ENCODE measurements at places on chromosomes 13 and 19.

GRCh38 chr19:7007859-7008258, 13.4 kb downstream of the MBD3L2B start:
- no peak for DNase-seq

DNA sequence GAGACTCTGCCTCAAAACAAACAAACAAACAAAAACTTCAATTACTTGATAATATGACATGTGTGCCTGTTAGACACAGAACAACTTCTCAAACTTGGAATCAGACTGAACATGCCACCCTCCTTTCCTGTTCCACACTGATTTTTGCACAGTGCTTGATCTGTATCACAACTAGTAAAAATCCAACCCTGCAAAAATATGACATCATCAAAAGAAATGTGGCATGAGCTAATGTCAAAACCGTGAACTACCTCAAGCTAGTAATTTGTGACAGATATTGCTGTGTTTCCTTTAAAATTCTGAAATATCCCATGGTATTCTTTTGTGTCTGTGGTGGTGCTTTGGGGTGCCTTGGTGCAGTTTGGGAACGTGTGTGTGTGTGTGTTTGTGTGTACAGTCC, 8.2 kb downstream of the MYCBP2 start:
- no peak for DNase-seq

- DNase-seq, result no peak
Observed at GRCh38 chr19:48770266-48770665, 14.9 kb downstream of the FGF21 start.

- DNase-seq, result no peak
Observed at GRCh38 chr19:53945441-53945840, 17.3 kb upstream of the CACNG8 start.

DNA sequence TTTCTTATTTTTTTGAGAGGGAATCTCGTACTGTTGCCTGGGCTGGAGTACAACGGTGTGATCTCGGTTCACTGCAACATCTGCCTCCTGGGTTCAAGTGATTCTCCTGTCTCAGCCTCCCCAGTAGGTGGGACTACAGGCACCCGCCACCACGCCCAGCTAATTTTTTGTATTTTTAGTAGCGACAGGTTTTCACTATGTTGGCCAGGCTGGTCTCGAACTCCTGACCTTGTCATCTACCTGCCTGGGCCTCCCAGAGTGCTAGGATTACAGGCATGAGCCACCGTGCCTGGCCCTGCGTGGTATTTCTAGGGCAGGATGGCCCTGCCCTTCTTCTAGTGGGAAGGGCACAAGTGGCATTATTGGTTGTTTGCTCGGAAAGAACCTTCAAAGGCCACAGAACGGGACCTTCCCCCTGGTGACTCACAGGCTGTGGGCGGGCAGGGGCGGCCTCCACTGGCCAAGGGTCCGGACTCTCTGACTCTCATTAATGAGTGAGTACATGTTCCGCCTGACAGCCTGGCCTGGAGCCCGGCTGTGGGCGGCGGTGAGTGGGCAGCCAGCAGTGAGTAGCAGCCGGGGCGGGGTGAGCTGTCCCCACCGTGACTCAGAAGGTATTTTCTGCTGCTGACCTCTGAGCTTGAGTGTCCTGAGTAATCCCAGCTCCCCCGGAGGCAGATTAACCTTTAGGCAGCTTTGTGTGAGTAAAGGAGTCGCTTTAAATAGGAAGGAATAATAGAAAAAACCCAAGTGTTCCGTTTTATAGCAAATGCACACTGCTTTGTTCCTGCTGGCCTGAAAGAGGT, 5.1 kb downstream of the DOT1L start:
- peak; percentile 71 for DNase-seq

GRCh38 chr19:30999726-31000125, 349.5 kb downstream of the TSHZ3 start:
- no peak for DNase-seq

- no peak for DNase-seq
Observed at GRCh38 chr19:17687141-17687856, 855 bp downstream of the UNC13A start.

- DNase-seq, result no peak
Observed at GRCh38 chr19:23512151-23512925, 117.1 kb upstream of the ZNF91 start.

DNA sequence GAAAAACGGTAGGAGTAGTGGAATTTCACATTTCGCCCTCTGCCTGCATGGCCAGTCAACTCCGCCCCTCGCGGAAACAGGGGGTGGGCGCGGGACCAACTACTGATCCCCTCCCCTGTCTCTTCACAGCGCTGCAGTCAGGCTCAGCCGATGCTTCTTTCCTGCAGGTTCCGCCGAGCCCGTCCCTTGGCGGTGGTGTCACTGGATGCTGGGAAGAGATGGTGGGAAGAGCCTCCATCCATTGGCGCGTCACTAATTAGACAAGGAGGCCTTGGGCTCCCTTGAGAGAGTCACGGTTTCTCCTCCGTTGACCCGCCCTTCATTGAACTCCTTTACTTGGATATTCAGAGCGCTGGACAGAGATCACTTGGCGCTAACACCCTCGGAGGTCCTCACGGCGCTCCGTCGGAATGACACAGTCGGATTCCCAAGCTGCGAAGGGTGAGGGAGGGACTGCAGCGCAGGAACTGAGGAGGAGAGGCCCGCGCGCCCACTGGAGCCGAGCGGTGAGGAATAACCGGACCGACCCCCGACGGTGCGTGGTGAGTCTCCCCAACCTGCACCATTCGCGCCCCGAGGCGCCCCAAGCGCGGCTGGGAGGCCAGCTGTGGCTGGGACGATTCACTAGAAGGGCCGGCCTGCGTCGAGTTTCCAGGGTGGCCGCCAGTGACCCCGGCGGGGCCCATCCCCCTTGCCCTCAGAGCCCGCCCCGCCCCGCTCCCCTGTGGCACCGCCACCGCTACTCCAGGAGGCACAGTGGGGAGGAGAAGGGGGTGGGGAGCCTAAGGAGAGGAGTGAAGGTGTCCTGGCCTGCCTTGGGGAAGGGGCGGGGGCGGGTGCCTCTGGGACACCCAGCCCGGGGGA, 11.2 kb upstream of the CEACAM21 start:
- no peak for DNase-seq

GRCh38 chr13:53463106-53463505, 434.5 kb downstream of the OLFM4 start:
- no peak for DNase-seq

DNA sequence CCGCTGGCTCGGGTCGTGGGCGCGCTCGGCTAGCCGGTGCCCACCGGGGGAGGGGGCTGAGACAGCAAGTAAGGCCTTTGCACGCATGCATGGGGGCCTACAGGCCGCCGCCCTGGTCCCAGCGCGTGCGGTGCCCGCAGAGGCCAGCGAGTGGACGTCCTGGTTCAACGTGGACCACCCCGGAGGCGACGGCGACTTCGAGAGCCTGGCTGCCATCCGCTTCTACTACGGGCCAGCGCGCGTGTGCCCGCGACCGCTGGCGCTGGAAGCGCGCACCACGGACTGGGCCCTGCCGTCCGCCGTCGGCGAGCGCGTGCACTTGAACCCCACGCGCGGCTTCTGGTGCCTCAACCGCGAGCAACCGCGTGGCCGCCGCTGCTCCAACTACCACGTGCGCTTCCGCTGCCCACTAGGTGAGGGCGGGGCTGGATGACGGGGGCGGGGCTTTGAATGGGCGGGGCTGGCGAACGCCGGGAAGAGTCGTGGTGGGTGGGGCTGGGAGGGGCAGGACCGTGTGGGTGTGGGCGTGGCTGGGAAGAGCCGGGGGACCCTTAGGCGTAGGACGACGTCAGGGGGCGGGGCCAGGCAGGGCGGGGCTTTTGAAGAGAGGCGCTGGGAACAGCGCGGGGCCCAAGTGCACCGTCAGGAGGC, 2.1 kb downstream of the CILP2 start:
- peak; percentile 56 for DNase-seq

DNA sequence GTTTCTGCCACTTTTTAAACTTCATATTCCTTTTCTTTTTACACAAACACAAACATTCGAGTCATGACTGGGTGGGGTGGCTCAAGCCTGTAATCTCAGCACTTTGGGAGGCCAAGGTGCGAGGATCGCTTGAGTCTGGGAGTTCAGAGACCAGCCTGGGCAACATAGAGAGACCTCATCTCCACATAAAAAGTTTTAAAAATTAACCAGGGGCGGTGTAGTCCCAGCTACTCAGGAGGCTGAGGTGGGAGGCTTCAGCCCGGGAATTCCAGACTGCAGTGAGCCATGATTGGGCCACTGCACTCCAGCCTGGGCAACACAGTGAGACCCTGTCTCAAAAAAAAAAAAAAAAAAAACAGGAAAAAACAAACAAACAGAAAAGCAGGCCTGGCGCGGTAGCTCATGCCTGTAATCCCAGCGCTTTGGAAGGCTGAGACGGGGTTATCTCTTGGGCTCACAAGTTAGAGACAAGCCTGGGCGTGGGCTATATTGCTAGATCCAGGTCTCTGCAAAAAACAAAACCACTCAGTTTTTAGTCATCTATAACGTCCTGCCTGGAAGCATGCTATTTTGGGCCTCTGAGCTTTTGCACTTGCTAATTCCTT, 583 bp upstream of the BAX start:
- no peak for DNase-seq

- DNase-seq, result no peak
Observed at GRCh38 chr19:46408664-46409039, 4.7 kb downstream of the CCDC8 start.

DNA sequence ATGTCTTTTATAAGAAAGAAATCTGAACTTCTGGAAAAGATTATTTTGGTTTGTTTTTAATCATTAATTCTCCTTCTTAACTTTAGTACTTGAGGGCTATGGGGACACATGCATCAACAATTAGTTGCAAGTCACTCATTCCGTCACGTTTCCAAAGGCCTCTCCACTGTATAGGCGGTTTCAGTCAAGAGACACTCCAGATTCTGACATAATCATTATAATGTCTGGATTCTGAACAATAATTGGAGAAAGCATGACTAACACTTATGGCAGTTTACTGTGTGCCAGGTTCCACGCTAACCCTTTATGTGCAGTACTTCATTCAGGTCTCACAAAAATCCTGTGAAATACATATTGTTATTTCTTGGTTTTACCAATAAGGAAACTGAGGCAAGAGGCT, 71.9 kb downstream of the TNFRSF19 start:
- no peak for DNase-seq

- no peak for DNase-seq
Observed at GRCh38 chr13:37123337-37123736, 17.9 kb upstream of the CSNK1A1L start.

- no peak for DNase-seq
Observed at GRCh38 chr19:1261798-1262622, 7.1 kb upstream of the CIRBP start.

- no peak for DNase-seq
Observed at GRCh38 chr19:2540646-2541454, 64.9 kb downstream of the GADD45B start.

DNA sequence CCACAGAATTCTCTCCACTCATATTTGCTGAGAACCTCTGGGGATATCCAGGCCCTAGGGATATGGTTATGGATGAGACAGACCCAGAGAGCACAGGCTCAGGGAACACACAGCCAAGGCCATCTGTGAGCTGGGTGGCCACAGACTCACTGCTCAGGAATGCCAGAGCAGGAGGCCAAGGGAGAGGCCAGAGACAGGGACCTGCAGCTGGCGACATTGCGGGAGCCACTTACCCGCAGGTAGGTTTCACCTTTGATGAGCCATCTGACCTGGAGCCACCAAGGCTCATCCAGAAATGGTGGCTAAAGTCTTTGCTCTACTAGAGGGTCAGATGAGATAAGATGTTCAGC, 29.4 kb downstream of the CCNE1 start:
- no peak for DNase-seq

DNA sequence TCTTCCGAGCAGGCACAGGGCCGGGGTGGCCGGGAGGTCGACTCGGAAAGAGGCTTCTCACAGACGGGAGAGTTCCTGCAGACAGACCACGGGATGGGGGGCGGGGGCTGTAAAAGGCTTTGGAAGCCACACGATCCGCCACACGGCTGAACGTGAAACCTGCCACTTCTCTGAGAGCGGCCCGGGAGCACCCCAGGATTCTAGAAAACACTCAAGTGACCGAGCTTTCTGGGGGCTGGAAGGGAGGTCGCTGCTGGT, 15.6 kb upstream of the SLC39A3 start:
- DNase-seq, result no peak

- DNase-seq, result no peak
Observed at GRCh38 chr13:49828453-49828852, 36.0 kb upstream of the KPNA3 start.

DNA sequence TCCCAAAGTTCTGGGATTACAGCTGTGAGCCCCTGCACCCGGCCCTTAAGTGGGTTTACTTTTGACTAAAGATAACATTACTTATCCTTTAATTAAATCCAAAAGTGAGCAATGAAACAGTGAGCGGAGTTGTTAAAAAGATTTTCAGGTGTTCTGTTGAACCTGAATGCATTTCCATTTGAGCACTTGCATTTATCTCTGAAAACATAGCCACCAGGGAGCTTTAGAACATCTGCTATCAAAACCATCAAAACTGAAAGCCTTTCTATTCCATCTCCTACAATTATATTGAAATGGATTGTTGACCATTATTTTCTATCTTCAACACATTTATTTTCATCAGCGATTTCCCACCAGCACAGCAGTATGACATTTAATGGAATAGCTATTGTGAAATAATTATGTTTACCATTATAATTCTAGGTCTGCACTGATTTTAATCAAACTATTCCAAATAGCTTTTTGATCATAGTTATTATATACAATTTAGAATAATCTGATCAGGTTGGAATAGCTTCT, 269.0 kb downstream of the FGF14 start:
- no peak for DNase-seq

- DNase-seq, result no peak
Observed at GRCh38 chr13:44403461-44404056, 29.9 kb downstream of the SERP2 start.

- peak; percentile 71 for DNase-seq
Observed at GRCh38 chr19:3324405-3324856, 42.0 kb upstream of the NFIC start.

DNA sequence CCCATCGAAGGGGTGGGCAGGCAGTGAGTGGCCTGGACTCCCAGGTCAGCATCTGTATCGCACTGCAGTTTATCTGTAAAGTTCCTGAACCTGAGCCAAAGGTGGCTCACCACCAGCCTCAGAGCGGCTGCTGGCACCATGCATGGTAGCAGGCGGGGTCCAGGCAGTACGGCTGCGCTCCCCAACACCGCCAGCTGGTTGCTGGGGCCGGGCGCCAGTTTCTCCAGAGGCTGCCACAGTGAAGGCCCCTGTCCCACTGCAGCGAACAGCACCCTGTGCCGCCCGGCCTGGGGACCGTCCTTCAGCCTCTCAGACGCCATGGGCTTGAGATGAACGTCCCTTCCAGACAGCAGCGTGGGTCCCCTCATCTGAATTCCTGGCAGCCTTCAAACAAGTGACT, 109.8 kb downstream of the KDM4B start:
- DNase-seq, result no peak
